Activated naive CD4-positive, alpha-beta T cell treated with anti-CD3 and anti-CD28 coated beads, Interleukin-2, amount 10 ng/mL, durations not matched to agents 7 days and 5 days (primary cell): ENCODE measurements at places on chromosomes 1 and 21.

DNA sequence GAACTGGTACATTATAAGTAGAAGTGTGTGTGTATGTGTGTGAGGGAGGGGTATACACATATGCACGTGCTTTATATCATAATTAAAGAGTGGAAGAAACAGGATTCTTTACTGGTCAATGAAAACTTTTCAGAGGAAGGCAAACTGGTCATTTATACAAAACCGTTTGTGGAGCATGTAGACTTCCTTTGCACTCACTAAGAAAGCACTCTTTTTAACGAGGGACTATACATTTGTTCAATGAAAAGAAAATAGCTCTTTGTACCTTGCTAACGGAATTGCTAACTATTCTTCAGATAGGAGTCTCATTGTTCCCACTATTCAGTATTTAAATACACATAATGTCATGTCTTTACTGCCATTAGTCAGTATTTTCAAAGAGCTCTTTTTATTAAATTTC lies 219.3 kb downstream of the ST6GALNAC3 start:
- DNase-seq, result no peak

DNA sequence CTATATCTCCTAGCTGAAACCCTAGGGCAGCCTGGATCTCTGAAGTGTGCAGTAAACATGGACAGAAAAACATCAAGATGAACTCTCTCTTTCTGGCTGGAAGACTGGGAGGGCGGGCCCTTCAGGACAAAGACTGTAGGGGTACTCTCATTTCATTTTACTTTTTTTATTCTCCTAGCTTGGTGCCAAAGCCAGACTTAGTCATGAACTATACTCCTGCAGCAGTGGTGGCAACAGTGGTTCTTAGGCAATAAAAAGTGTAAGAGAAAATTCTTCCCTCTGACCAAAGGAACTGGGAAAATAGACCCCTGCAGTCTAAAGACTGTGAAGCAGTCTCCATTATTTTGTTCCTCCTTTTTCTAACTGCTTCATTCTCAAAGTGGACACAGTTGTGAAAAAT lies 213.8 kb upstream of the JUN start:
- DNase-seq, result no peak

DNA sequence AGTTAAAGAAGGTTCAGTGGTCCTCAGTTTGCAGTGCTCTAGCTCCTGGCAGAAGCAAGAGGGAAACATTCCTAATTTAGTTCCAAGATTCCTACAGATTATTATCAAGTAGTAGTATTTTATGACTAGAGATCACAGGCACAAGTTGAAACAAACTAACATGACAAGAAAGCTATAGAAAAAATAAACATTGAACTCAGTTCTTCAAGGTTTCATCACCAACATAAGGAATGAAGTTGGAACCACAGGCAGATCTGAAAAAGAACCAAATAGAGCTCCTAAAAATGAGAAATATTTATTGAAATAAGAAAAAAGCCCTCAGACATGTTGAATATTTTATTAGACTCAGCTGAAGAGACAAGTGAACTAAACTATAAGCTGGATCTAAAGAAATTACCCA lies 40.6 kb downstream of the PDC start:
- no peak for DNase-seq

- no peak for DNase-seq
Observed at GRCh38 chr1:21845646-21846641, 33.9 kb downstream of the LDLRAD2 start.

- no peak for DNase-seq
Observed at GRCh38 chr1:36963006-36963405, 71.3 kb downstream of the GRIK3 start.

DNA sequence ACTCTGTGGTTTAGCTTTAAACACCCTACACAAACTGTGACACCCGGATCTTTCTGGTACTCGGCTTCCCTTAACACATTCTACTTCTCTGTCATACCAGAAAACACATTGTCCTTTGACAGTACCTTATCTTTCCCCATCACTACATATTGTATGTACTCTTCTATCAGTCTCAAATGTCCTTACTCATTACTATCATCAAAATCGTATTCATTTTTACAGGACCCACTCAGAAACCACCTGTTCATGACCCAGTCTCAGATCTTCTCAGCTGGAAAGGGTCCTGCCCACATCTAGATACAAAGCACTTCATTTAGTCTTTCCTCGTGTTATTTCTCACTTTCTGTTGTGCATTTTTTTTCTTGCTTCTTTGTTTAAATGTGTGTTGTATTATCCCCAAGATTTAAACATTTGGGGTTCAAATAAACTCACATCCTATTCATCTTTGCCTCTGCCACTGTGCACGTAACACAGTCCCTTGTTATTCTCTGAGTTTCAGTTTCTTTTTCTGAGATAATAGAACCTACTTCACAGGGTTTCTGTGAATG lies 27.7 kb downstream of the CD34 start:
- DNase-seq, result no peak

- DNase-seq, result no peak
Observed at GRCh38 chr1:232853994-232854797, 49.0 kb downstream of the MAP10 start.

DNA sequence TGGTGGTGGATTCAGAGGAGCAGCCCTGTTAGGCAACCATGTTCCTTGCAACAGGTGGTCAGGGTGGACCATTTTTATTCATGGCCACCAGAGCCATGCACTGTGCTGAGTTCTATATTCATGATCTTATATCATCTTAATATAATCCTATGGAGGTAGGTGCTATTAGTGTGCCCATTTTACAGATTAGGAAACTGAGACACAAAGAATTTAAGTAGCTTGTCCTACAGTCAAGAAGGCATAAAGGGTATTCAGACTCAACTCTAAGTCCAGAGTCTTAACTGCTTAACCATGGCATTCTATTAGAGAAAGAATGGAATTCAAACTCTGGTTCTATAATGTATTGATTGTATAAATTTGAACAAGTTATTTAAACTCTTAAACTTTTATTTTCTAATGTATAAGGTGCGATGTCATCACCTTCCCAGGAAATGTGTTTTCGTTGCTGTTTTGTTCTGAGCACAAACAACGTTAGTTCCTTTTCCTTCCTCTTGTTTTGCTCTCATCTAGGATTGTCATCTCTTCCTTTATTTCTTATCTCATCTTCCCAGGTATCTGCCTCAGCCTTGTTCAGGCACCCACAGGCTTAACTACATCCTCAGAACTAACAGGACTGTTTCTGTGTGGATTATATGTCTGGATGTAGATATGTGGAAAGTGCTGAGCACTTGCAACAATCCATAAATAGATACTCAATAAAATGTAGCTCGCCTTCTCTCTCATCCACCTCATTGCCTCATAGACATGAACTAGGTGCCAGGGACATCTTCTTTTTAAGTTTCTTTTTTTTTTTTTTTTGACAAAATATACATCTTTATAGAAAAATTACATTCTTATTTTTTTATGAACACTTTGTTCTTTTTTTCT lies 207.1 kb downstream of the NFIA start:
- DNase-seq, result no peak

- DNase-seq, result no peak
Observed at GRCh38 chr1:176102768-176103350, 104.2 kb downstream of the COP1 start.
